ENCODE measurements at places on chromosomes 1 and 21. TPM values are rescaled to one million over a fixed set of nuclear protein-coding genes. Genes with fewer than 3 reads are reported as not detected.

GRCh38 chr1:21912038-21912758 is 24.9 kb downstream of the HSPG2 start:
- DNase-seq: no peak

GRCh38 chr1:190365283-190365682 is 112.4 kb downstream of the BRINP3 start:
- no peak for DNase-seq

- DNase-seq: no peak
Observed at GRCh38 chr1:236338096-236338495, 56.0 kb upstream of the EDARADD start.

DNA sequence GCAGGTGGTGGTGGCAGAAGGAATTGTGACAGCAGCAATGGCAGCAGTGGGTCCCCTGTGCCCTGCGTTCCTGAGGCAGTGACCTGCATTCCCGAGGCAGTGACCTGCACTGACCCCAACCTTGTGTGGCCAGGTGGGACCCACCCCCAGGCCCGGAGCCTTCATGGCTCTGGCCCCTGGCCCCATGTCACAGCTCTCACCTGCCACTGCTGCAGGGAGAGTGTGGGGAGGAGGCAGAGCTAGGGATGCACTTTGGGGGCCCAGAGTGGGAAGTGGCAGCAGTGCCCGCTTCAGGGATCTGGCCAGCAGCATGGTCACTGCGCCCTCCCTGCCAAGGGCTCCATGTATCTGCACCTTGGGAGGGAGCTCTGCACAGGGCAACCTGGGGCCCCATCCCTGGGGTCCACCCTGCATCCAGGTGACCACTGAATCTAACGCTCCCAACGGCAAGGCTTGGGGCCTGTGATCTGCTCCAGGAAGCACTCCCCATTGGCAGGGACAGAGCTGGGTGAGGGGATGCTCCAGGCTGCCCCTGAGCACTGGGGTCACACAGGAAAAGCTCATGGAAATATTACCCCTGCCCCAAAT is 618.6 kb downstream of the RWDD3 start:
- no peak for DNase-seq

DNA sequence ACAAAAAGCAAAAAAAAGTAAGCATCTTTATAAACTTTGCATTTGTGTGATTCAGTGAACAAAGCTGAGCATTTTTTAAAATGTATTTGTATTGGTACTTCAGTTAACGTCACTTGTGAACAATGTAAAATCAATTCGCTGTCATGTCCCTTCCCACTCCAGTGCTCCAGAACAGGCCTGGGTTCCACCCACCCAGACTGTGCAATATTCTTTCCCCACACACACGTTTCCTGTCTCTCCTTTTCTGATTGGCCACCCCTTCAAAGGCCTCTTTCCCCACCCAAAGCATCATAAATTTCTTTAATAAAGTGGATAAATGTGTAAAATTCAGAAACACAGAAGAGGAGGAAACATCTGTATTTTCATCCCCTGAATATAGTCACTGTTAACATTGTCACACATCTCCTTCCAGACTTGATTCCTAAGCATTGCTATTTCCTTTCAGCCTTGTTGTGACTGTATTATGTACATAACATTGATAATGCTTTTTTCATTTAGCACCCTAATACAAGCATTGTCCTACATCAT is 12.0 kb downstream of the CLEC20A start:
- DNase-seq: no peak

DNA sequence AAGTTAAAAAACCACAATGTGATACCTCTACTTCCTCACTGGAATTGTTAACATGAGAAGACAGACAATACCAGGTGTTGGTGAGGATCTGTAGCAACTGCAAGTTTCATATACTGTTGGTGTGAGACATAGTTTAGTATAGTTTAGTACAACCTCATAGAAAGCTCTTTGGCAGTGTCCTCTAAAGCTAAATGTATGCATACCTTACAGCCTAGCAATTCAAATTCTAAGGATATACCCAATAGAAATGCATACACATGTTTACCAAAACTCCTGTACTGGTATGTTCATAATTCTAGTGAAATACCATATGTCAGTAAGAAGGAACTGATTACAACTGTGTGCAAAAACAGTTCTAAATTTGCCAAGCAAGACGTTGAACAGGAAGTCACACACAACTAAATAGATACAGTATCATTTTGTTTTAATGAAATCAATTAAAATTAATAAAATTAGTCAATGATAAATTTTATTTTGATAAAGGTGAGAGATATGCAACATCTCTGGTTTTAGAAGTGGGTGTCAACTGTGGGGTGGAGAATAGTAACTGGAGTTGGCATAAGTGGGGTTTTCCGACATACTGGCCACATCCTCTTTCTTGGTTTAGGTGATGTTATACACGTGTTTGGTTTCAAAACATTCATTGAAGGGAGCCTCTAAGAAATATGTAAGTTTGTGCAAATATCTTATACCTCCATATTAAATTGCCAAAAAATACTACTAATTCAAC is 450.7 kb downstream of the PTPRC start:
- DNase-seq: no peak

DNA sequence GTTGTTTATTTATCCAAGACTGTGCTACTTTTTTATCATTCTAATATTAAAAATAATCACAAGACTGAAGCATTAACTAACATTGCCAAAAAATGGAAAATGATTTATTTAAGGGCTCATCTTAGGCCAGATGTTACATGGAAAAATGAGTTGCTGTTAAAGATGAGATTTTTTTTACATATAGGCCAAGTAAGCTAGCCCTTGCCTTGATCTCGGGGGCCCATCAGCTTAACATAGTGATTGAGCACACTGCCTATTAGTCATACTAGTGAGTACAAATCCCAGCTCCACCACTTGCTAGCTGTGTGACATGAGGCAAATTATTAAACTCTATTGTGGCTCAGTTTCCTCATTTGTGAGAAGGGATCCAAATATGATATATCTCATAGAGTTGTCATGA is 275.9 kb upstream of the SNX7 start:
- DNase-seq: no peak

GRCh38 chr21:14875704-14876523 is 188.9 kb downstream of the NRIP1 start:
- no peak for DNase-seq

The SPRR1B gene
- not detected for total RNA-seq

The GCSAML gene
- total RNA-seq: 0.49 TPM
